Pons (tissue), 1 donor: ENCODE measurements at places on chromosomes 4 and X.

- no peak for DNase-seq
Measured at GRCh38 chr4:114924311-114924710, 189.1 kb downstream of the NDST4 start.

GRCh38 chr4:70818173-70818855, 21.4 kb downstream of the GRSF1 start:
- no peak for DNase-seq

DNA sequence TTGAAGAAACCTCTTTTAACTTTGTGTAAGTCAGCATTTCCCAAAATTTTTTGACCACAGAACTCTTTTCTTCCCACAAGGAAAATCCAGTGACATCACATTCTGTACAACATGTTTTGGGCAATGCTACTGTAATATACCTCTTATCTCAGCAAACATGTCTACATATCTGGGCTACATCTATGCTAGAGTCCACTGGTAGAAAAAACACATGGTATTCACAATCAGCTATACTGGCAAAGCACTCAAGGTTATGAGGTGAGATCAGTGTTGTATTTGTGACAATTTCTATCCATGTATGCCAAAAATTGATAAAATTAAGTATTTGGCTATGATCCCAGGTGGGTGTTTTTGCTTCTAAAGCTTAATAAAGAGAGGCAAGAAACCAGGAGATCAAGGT, 98.0 kb downstream of the ATP11C start:
- no peak for DNase-seq

DNA sequence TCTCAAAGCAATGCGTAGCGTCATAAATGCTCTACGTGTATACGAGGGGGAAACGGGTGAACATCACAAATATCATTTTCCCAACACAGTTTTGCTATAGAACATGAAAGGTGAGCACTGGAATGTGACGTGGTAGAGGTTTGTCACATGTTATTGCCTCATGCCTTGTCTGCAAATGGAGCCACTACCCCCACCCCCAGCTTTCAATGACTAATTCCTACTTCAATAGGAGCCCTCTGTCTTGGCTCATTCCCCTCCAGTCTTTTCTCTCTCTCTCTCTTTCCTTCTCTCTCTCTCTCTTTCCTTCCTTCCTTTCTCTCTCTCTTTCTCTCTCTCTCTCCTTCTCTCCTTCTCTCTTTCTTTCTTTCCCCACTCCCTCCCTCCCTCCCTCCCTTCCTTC, 127.0 kb downstream of the STOX2 start:
- no peak for DNase-seq

DNA sequence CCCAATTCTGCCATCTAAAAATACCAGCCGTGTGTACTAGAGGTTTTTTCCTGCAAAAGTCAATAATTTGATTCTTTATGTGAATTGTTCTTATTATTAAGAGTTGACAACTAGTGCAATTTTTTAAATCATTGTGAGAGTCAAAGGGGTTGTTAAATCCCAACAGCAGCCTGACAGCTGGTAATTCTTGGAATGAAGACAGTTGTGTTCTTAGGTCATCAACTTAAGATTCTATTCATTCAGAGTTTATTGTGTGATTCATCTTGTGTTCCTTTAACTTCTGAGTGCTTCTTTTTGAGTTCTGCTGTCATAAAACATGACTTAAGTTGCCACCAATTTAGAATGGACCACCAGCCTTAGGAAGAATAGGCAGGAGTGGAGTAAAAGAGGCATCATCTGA, 329.0 kb downstream of the NAF1 start:
- DNase-seq: no peak

DNA sequence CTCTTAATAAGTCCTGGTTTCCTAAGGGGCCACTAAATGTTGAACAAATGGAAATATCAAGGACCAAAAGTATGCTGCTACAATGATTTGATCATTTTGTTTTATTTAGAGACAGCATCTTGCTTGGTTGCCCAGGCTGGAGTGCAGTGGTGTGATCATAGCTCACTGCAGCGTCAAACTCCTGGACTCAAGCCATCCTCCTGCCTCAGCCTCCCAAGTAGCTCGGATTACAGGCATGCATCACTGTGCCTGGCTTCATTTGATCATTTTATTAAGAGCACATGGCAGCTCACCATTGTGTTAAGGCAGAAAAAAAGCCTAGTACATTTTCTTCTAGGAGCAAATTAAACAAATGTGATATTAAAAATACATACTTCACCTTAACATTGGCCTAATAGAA, 52.7 kb downstream of the DCLK2 start:
- no peak for DNase-seq

DNA sequence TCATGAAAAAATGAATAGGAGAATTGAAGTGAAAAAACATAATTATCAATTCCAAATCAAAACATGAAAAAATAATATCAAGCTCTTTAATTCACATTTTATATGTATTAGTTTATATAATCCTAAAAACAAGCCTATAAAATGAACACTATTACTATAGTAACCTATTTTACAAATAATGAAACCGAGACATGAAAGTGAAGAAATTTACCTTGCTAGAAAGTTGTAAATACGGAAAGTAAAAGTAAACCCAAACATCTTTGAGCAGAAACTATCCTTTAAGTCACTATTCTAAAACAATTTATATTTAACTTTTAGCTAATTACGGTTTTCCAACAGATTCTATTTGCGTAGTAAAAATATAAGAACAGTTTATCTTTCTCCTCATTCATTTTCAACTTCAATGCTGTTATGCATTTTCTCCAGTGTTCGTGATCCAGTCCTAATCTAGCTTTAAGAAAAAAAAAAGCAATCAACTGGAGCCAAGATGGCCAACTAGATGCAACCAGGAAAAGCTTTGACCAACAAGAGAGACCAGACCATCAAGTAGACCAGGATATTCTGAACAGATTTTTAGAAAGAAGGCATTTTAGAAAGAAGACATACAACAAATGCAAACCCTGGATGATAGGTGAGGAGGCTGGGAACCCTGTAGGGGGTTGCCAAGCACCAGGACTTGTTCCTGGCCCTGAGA, 67.0 kb downstream of the DDX53 start:
- DNase-seq: no peak

DNA sequence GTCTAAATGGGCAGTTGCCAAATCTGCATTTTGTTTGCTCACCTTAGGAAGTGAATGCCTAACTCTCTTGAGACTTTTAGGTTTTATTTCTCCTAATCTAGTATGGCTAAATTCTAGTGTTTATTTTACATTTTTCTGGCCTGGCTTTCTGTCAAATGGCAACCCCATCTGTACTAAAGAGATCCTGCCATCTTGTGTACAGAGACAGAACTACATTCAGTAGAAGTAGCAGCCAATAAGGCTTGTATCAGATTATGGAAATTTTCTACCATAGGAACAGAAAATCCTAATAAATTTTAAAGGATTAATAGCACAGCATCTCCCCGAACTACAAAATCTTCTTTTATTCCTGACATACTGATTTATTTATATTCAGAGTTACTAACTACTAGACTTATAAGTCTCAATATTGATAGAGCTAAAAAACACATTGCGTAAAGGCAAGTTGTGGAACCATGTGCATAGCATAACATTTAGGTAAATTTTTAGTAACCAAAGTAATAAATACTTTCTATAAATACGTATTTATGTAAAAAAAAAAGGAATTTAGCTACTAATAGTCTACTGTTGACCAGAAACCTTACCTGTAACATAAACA, 45.5 kb downstream of the TMEM144 start:
- peak; percentile 88 for DNase-seq

- peak; percentile 87 for DNase-seq
Measured at GRCh38 chr4:189940178-189941004, at the start of gene FRG1. TSS of gene FRG1 (plus strand) at chr4:189940872. CDS start at chr4:189941010, 138 bp downstream.

- no peak for DNase-seq
Measured at GRCh38 chr4:114673306-114673705, 74.7 kb downstream of the UGT8 start.

- DNase-seq: peak; percentile 6
Measured at GRCh38 chr4:94135701-94136100, 72.0 kb upstream of the SMARCAD1 start.

- DNase-seq: no peak
Measured at GRCh38 chr4:14023896-14024295, 396.4 kb upstream of the BOD1L1 start.

DNA sequence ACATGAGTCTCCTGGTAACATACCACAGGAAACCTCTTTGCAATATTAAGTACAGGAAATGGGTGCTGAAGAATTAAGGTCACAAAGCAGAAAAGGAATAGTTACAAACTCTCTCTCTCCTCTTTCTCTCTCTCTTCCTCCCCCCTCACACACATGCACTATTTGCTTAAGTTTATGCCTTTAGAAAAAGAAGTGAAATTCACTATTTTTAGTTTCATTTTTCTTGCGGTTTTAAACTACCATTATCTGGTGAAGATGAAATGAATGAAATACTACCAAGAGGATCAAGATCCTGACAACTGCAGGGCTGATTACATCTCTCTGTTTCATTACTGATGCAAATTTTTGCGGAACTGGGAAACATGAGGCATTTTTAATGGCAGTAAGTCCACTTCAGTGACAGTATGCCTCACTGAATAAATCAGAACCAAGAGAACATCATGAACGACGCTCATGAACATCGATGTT, 64.3 kb upstream of the FTHL17 start:
- no peak for DNase-seq

GRCh38 chr4:180665994-180666824, 1577.0 kb upstream of the TENM3 start:
- peak; percentile 81 for DNase-seq

- DNase-seq: no peak
Measured at GRCh38 chrX:131054906-131055305, 3.2 kb upstream of the ARHGAP36 start.

GRCh38 chrX:40099055-40099958, 1.5 kb upstream of the BCOR start:
- no peak for DNase-seq

GRCh38 chrX:133834771-133835170, 150.6 kb downstream of the GPC3 start:
- DNase-seq: no peak

- DNase-seq: no peak
Measured at GRCh38 chr4:188175288-188175687, 36.0 kb downstream of the TRIML1 start.

DNA sequence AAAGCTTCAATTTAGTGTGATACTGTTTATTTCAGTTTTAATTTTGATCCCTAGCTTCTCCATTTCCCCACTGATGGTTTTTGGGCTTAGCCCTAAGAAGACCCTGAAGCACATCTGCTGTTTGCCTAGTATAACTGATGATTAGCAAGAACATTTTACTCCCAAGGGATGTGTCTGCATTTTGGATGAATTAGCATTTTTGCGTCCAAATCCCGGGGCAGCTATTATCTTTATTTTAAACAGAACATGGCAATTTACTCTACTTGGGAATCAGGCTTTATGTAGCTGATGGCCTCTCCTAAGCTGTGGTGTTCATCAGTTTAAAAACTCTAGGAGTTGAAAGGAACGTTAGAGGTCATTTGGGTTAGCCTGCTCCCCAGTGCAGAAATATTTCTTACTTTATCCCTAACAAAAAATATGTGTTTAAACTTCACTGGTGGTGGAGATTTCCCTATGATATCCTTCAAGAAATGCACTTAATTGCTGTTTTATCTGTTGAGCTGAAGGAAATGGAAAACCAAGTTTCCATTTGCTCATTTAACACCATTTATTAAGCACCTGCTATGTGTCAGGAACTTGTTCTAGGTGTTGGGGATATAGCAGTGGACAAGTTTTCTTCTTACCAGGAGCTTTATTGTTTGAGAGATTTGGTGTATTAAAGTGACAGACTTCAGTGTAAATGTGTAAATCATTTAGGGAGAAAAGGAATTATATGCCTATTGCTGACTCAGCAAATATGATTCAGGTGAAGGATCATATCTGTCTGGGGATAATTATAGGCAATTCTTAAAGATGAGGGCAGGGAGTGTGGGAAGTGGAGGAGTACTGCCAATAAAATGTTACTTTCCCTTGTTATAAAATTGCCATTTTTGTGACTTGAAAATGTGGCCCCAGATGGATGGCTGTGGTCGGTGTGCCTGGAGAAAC, 3.4 kb downstream of the SEPTIN11 start:
- no peak for DNase-seq

DNA sequence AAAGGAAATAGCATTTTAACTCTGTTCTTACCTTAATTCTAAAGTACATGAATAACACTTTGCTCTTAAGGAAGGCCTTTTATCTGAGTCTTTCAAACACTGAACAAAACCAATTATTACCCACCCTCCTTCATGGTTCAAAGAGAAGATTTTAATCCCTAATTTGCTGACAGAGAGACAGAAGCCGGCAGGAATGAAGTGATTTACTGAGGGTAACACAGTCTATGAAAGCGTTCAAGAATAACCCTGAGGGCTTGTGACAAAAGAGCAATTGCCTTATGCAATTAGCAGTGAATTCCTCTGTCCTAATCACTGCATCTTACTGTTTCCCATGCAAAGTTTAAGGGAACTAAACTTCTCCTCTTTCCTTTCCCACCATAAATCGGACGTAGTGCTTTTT, 144.1 kb downstream of the PACRGL start:
- no peak for DNase-seq

GRCh38 chrX:15607067-15607466, 6.3 kb upstream of the ACE2 start:
- no peak for DNase-seq

GRCh38 chr4:42460043-42460442, 62.8 kb downstream of the SHISA3 start:
- DNase-seq: no peak

DNA sequence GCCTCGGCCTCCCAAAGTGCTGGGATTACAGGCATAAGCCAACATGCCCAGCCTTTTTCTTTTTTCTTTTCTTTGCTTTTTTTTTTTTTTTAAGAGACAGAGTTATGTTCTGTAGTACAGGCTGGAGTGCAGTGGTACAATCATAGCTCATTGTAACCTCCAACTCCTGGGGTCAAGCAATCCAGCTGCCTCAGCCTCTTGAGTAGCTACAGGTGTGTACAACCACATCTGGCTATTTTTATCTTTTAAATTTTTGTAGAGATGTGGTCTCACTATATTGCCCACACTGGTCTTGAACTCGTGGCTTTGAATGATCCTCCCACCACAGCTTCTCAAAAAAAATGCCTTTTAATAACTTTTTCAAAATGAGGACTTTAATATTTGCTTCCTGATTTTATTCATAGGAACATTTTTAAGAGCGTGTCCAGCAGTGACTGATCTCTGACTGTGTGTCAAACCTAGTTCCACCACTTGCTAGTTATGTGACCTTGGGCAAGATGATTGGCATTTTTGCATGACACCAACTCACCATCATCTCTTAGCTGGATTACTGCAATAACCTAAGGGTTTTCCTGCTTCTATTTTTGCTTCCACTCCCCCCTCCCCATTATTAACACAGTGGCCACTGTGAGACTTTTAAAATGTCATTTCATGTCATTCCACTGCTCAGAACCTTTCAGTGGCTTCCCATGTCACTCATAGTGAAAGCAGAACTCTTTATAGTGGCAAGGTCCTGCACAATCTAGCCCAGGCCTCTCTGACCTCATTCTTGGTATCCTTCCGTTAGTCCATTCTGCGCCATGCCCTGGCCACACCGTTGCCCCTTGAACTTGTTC, 4.5 kb upstream of the TNIP3 start:
- peak; percentile 65 for DNase-seq
